ENCODE measurements at places on chromosomes 6 and 20.

GRCh38 chr6:163146036-163146435, 268.5 kb upstream of the QKI start:
- DNase-seq, result no peak

DNA sequence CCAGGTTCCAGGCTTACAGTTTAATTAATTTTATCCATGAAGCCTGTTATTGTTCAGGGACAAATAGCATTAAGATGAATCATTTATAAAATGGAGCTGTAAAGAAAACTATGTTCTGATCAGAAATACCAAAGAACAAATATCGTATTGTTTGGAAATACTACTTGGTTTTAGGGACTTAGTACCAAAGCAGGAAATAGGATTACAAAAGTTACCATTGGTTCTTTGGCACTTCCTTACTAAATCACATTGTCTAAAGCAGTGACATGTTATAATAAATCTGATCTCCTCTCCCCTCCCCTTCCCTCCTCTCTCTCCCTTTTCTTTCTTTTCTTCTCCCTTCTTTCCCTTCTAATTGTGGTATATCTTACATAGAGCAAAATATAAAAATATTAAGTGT, 29.6 kb downstream of the CRYBG1 start:
- no peak for DNase-seq

DNA sequence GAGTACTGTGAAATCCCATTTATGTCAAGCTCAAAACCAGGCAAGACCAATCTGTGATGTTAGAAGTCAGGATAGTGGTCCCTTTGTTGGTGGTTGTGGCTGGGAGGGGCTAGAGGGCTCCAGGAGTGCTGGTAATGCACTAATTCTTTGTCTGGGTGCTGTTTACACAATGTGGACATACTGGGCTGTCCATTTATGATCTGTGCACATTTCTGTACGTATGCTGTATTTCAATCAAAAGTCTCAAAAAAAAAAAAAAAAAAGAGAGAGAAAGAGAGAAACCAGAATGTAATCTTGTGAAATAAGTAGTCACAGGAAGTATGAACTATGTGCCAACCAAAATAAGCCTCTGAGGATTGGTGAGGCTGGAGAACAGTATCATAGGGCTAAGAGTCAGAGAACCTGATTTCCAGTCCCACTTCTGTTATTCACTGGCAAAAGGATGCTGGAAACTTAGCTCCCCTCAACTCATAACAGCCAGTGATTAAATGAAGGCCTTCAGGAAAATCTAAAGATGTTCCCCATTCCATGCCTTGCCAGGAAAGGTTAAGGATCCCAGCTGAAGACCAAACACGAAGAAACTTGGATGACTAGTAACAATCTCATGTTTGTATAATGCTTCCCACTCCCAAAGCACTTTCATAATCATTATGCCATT, 19.6 kb upstream of the TRAM2 start:
- peak; percentile 54 for DNase-seq

DNA sequence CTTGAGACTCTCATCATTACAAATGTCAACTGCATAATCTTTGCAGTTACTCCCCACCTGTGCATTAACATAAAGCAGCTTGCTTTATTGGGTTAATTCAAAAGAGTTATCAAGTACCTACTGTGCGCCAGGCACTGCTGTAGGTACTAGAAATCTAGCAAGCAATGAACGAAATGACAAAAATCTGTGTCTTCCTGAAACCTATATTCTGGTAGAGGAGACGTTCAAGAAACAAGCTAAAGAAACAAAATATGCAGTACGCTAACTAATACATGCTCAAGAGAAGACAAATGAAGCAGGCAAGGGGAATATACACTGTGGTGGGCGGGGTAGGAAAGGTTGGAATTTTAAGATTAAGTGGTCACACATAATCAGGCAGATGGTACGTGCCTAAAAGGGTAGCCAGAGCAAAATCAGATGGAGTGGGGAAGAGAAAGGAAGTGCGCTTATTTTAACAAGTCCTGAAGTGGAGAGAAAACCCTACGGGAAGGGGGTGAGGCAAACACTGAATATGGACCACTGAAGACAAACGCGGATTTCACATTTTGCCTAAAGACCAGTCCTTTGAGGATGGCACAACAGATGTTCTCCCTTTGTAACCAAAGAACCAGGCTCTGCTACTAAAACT, 1.2 kb downstream of the ELOVL2 start:
- no peak for DNase-seq

DNA sequence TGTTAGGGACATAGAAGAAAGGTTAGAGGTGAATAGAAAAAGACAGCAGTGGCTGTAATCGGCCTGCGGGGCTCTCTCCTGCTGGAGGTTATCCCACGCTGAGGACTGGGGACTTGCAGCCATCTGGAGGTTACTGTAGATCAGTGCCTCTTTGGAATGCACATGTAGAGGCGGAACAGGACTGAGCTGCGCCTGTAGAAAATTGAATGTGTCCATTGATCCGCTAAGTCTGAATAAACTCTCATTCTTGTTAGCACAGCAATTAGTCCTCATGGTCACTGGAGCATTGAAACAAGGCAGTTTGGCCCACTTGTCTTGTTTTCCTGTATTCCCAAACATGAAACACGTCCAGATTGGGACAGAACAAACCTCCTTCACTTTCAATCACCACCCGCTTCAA, 46.3 kb upstream of the F13A1 start:
- no peak for DNase-seq

DNA sequence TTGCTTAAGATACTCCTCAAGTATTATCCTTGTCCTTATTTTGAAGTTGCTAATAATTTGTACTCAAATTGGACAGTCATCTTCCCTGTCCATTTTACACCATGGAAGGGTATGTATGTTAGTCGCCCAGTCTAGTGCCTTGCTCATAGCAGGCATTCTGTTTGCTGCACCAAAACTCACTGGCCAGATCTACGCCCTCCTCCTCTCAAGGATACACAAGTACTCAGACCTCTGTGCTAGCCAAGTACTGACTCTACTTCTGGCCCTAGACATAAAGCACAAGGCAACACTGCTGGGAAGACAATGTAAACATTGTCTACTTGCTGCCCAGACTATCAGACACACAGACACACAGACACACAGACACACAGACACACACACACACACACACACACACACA, 57.7 kb downstream of the DNAAF9 start:
- DNase-seq, result no peak

- no peak for DNase-seq
Observed at GRCh38 chr6:84062519-84063154, 29.1 kb downstream of the MRAP2 start.

DNA sequence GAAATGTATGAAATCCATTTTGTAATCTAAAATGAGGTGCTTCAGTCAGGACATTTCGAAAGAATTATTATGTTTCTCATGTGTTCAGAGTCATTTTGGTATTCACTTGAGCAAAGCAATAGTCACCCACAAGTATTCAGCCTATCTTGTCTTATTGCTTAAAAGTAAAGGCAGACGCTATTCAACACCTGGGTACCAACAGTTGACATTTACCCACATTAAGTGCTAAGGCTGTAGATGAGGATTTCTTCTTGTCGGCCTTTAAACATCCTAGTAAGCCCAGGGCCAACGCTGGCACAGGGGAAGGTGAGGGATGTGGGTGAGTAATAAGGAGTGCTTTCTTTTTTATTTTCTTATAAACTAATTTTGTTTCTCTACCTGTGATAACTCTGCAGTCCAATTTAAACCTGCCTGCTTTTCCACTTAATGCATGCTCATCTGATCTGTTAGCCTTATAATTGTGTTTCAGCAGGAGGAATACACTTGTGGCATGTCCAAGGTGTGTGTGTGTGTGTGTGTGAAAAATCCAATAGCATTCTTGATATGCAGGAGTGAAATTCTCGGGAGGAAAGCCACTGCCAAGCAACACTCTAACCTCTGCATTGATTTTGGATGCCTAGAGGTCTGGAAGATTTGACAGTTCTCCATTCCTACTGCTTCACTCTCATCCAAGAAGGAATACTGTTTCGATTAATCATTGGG, 252.0 kb downstream of the SOX4 start:
- no peak for DNase-seq

DNA sequence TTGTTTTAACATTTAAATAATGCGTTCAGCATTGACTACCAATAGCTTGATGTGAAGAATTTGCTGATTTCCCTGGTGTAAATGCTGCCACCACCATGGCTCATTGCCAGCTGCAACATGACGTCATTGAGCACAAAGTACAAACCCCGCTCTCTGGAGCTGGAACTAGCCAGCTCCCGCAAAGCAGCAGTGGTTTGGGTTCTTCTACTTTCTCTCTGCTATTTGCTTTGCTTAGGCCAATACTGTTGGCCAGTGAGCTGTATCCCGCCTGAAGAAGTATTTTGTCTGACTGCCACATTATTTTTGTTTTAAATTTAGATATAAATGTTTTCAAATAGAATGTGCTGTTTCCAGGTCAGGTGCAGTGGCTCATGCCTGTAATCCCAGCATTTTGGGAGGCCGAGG, 47.4 kb upstream of the KIF13A start:
- peak; percentile 19 for DNase-seq

DNA sequence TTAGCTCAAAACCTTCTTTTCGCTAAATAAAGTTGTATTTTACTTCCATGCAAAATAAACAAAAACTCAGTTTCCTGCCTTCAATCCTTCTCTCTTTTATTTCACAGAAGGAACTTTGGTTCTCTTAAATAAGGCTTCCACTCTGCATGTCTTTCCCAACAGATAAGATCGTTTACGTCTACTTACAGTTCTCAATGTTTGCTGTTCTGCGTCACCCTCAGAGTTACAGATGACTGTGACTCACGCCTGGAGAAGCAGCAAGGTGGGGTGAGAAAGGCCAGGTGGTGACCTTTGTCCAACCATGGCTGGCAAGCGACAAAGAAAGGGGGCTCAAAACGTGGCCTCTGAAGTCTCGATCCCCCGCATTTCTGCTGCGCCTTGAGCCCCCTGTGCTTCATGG, 51.4 kb upstream of the RPS6KA2 start:
- DNase-seq, result no peak

GRCh38 chr20:38883081-38883980, 42.9 kb upstream of the FAM83D start:
- DNase-seq, result no peak

GRCh38 chr6:6595952-6596351, 7.4 kb downstream of the LY86 start:
- no peak for DNase-seq

GRCh38 chr6:45109551-45109950, 218.6 kb upstream of the RUNX2 start:
- DNase-seq, result no peak

DNA sequence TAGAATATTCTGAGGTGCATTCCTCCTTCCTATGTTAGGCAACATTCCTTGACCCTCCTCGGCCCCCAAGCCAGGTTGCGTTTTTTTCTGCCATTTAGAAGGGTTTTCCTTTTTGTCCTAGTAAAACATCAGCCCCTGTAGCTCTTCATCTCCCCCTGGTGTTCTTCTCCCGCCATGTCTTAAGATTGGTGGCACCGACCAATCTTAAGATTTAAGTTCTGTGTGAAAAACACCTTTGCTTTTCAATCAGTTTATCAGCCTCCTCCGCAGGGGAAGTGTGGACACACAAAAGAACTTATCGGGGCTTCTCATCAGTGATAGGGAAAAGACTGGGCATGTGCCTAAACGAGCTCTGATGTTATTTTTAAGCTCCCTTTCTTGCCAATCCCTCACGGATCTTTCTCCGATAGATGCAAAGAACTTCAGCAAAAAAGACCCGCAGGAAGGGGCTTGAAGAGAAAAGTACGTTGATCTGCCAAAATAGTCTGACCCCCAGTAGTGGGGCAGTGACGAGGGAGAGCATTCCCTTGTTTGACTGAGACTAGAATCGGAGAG, 719 bp upstream of the EDN1 start:
- peak; percentile 55 for DNase-seq

DNA sequence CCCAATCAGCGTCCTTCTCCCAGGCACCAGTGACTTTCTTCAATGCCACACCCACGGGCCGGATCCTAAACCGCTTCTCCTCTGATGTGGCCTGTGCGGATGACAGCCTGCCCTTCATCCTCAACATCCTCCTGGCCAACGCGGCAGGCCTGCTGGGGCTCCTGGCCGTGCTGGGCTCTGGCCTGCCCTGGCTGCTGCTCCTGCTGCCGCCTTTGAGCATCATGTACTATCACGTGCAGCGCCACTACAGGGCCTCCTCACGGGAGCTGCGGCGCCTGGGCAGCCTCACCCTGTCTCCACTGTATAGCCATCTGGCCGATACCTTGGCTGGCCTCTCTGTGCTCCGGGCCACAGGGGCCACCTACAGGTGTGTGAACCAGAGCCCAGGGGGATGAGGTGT, 9.8 kb downstream of the DLK2 start:
- DNase-seq, result no peak

DNA sequence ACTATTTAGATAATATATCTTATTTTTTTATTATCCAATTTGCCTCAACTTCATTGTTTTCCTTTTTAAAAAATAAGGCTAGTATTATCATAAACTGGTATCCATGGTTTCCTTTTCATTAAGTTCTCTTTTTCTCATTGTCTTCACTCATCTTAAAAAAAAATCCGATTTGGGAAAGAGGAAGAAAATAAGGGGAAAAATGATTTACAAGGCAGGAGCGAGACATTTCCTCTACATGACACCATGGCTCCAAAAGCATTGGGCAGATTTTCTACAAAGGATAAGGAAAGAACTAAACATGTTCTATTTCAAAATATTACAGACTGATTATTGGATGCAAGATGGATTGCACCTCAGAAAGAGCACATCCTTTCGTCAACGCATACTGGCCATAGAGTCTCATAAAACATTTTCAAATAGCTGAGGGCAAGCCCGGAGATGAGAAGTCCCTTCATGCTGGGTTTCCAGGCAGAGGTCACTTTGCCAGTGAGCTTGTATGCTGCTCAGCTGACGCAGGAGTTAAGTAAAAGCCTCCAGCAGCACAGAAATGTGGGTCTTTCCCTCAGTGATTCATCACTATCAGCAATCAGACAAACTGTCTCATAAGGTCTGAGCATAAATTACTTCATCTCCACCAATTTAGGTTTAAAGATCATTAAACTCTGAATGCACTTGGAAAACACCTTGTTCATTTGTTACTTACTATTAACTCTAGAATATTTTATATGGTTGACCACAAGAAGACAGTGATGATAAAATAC, 129.0 kb upstream of the TNFAIP3 start:
- no peak for DNase-seq

- no peak for DNase-seq
Observed at GRCh38 chr20:3239026-3239866, at the start of gene SLC4A11. SLC4A11 (minus strand) TSS chr20:3239190; CDS start chr20:3239137, 53 bp downstream.

GRCh38 chr6:89944181-89944755, 50.0 kb downstream of the GJA10 start:
- no peak for DNase-seq

DNA sequence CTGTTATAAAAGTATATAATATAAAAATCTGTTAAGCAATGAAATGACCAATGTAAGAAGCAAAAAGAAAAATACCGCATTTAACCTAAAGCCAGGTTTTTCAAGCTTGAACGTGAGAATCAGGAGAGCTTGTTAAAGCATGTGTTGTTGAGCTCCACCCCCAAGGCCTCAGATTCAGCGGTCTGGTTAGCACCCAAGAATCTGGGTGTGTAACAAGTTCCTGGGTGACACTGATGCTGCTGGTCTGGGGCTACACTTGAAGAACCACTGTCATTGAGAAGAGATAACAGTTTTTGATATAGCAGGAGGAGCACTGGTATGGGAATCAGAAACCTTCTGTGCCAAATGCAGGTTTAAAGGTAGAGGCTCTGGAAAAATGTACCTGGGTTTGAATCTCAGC, 154.0 kb downstream of the ID4 start:
- DNase-seq, result no peak

GRCh38 chr6:82818727-82819126, 246.9 kb downstream of the UBE3D start:
- no peak for DNase-seq
